ENCODE measurements at places on chromosomes 4 and X. TPM values are rescaled to one million over a fixed set of nuclear protein-coding genes. Genes with fewer than 3 reads are reported as not detected.

DNA sequence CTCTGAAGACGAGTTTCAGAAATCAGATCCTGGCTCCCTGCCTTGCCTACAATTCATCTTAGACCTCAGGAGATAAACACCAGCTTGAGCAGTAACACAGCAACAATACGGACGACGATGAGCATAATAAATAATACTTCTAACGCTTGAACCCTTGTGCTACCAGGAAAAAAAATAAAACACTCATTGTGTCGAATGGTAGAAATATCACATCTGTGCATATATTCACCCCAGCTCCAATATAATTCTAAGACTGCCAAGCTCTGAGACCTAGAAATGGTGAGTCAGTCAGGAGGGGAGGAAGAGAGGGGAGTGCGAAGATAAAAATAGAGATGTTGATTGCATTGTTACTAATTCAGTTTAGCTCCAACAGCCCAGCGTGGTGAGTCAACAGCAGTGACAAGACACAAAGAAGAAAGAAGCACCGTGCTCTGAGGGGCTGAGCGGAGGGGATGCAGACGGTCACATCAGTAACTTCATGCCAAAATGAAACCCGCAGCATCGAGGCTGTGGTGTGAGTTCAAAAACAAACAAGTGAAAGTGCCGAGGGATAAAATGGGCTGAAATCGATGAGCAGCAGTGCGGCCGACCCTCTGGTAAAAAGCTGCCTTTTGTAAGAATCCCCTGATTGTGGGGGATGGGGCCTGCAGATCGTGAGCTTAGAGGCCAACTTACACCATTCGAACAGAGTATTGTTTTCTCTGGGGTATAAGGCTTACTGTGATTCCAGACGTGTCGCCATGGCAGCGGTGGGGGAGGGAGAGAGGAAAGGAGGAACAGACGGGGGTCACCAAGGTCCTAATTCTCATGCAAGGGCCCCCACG, 150.4 kb downstream of the MGST2 start:
- no peak for DNase-seq

DNA sequence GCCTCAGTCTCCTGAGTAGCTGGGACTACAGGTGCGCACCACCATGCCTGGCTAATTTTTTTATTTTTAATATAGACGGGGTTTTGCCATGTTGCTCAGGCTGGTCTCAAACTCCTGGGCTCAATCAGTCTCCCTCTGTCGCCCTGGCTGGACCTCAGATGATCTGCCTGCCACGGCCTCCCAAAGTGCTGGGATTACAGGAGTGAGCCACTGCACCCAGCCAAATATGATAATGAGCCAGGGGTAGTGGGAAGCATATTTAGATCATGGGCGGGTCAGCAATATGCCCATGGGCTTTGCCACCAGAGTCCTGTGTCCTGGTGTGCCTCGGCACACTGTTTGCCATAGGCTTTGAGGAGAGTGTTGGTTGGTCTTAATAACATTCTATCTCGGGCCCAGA, 71.8 kb downstream of the FAM193A start:
- DNase-seq: no peak

TMPRSS11A gene
- polyA plus RNA-seq: 0.04 TPM

CLIC2 gene
- polyA plus RNA-seq: 6.0 TPM

STK32B gene
- 1.6 TPM for polyA plus RNA-seq

GRCh38 chr4:137510557-137511265, 21.6 kb downstream of the PCDH18 start:
- no peak for DNase-seq

GRCh38 chr4:25814301-25815136, 48.3 kb downstream of the SEL1L3 start:
- DNase-seq: no peak

DNA sequence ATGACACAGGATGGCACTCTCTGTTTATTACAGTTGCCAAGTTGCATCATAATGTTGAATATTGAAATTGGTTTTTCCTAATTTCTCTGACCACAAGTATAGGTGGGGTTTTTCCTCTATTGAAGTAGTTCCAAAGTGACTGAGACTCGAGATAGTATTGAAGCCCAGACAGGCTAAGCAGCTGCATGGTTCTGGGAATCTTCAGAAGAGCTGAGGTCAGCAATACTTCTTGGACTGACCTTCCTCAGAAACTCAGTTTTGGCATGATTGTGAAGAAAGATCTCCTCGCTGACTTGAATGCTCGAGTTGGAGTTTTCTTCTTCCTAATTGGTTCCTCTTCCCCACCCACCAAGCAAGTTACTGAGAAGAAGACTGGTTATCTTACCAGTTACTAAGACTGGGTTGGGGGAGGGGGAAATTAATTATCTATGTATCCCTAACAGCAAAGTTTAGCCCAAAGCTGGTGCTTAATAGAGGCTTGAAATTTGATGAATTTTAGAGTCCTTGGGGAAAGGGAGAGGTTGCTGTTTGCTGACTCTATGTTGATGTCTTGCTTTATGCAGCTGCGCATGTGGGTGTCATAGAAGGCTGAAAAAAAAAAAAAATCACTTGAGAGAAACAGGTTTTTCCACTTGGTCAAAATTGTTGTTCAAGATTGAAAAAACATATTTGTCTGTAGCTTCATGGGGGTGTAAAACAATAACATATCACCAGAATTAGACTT, 91.1 kb downstream of the P2RY10 start:
- DNase-seq: peak; percentile 2

GRCh38 chr4:67565284-67565683, 6.8 kb downstream of the STAP1 start:
- no peak for DNase-seq

UGT8 gene
- 76.6 TPM for polyA plus RNA-seq

DNA sequence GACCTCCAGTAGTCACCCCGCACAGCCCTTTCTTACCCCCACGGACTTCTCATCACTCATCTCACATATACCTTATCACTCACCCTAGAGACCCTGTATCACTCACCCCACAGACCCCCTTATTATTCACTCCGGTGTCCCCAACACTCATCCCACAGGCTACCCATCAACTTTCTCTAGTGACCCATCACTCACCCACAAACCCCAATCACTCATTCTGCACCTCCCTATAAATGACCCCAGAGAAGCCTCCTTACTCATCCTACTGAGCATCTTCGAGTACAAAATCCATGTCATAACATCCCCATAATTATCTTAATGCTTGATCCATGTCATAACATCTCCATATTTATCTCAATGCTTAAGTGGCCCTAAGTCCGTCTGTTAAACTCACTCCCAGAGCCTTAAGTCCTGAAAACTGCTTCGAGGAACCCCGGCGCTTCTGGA, 934 bp downstream of the ZNF41 start:
- DNase-seq: no peak

- no peak for DNase-seq
Measured at GRCh38 chr4:122865425-122865824, 38.8 kb downstream of the FGF2 start.

GRCh38 chrX:154724993-154725756, 25.7 kb downstream of the GAB3 start:
- no peak for DNase-seq

SHISA3 gene
- polyA plus RNA-seq: 13.2 TPM

- no peak for DNase-seq
Measured at GRCh38 chrX:34562006-34562405, 95.1 kb downstream of the TMEM47 start.

DNA sequence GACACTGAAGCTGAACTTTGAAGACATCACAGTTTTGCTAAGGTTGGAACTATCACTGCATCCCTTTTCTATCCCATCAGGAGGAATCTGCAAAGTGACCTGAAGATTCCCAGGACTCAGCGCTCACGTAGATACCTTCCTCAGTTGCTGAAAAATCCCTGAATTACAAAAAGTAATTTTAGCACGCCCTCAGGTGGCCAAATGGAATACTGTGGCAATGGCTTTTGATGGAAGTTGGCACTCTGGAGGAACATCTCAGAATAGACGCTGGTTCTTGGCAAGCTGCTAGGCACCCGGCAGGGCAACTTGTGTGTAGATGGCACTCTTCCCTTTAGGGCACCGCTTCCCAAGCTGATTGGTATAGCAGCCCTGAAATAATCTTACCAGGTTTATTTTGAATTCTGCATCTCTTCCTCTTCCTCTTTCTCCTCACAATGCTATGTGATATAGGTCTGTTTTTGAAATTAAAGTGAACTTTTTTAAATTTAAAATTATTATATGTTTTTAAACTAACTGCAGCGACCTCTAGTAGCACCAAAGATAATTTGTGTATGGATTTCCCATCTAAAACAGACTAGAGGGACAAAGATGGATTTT, 16.3 kb upstream of the ESX1 start:
- no peak for DNase-seq

- DNase-seq: peak; percentile 35
Measured at GRCh38 chr4:152992027-152992426, 55.9 kb downstream of the FHDC1 start.

PGAM4 gene
- polyA plus RNA-seq: not detected

- no peak for DNase-seq
Measured at GRCh38 chr4:98639523-98639922, 18.9 kb downstream of the TSPAN5 start.

KANTR gene
- polyA plus RNA-seq: 15.3 TPM

DNA sequence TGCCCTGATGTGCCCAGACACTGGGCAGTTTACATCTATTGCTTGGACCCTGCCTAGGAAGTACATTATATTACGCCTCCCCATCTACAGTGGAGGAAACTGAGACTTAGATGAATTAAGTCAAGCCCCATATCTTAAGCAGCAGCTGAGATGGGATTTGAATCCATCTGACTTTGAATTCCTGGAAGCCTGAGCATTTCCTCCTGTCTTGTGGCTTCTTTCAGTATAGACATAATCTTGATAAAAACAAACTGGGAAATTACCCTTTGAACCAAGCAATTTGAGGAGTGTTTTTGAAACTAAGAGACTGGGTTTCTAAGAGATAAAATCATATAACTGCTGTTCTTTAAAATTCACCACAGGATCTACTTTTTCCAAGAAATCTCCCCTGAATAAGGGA, 18.6 kb downstream of the LIMCH1 start:
- DNase-seq: no peak

GRCh38 chr4:113978105-113978504, 1.3 kb downstream of the ARSJ start:
- no peak for DNase-seq

- DNase-seq: no peak
Measured at GRCh38 chrX:4091046-4091760, 377.8 kb upstream of the PRKX start.

DNA sequence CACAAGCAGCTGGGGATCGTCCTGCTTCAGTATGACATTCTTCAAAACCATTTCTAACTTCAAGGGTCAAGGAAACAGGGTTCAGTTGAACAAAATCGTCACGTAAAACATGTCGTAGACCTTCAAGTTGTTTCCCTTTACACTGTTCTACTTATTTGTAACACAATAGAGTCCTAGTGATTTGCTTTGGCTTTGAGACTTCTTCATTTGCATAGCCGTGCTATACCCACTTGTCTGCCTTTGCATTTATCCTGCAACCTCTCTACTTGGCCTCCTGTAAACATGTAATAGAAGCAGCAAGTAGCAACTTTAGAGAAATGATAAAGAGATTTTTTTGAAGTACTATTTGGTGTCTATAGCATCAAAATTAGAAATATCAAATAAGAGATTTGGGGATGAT, 194.9 kb downstream of the SLC7A11 start:
- no peak for DNase-seq

FBXL5 gene
- 73.8 TPM for polyA plus RNA-seq

DNA sequence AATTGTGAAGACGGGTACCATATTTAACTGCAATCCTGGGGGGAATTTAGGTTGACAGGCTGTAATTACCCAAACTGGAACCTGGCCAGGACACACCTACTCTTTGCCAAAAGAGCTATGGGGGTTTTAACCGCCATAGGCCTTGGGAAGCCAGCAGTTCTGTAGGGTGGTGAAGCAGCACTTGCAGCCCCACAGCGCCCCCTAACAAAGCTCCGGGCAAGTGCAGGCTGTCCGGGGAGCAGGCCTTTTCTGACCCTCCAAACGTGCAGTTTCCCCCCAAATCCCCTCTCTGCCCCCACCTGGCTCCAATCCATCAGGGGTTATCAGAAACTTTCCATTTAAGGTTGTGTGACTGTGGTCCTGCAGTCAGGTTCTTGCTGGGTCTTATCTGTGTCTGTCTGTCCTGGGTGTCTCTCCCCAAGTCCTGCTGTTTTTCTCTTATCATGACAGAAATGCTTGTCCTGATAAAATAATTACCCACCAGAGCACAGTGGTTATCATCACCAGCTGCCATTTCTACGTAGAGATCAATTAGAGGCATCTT, 350.9 kb downstream of the MID1IP1 start:
- DNase-seq: peak; percentile 15

DNA sequence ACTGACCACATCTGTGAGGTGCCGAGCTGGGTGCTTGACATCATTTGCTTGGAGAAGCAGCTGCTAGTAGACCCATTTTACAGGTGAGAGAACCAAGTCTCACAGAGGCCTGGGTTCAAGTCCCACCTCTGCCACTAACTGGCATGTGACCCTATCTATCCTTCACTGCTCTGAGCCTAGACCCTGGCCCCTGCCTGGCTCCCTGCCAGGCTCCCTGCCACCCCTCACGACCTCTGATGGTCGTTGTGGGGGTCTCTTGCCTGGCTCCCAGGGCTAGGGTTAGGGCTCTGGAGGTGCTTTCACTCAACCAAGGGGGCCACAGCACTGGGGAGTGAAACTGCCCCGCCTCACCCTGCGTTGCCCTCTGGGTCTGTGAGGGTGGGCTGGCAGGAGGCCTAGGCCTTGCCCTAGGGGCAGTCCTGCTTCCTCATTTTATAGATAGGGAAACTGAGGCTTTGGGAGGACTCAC, 7.2 kb upstream of the ADD1 start:
- DNase-seq: no peak

GRCh38 chr4:121669163-121669550, 27.6 kb downstream of the ANXA5 start:
- no peak for DNase-seq

GRCh38 chrX:13432414-13433297, 112.8 kb upstream of the ATXN3L start:
- DNase-seq: peak; percentile 22

- DNase-seq: no peak
Measured at GRCh38 chrX:144715337-144715736, 532.0 kb upstream of the SPANXN1 start.

All from large intestine (tissue), 12 donors.